HuH-7.5 (cell line): ENCODE measurements at places on chromosomes 2 and 18.

GRCh38 chr18:79988451-79989194, at the start of gene TXNL4A:
TSS of gene TXNL4A (minus strand) at chr18:79988563. CDS start at chr18:79988392, 171 bp downstream.
- DNase-seq: peak; percentile 67

DNA sequence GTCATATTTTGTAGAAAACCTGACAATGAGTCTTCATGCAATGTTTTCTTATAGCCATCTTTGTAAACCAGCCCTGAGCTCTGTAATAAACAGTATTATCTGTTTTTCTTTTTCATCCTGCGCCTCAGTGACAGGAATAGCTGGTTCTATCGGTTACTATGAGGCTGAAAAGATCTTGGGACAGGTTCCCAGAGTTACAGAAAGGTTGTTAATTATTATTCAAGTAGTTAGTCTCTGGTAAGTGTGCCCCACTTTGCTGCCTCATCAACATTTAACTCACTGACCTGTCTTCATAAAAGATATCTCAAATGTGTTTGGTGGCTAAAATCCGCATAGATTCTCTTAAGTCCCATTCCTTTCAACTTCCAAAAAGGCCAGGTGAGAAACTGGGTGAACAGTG, 18.6 kb downstream of the ACAA2 start:
- no peak for DNase-seq

GRCh38 chr18:25503567-25504081, 151.7 kb upstream of the ZNF521 start:
- DNase-seq: no peak

DNA sequence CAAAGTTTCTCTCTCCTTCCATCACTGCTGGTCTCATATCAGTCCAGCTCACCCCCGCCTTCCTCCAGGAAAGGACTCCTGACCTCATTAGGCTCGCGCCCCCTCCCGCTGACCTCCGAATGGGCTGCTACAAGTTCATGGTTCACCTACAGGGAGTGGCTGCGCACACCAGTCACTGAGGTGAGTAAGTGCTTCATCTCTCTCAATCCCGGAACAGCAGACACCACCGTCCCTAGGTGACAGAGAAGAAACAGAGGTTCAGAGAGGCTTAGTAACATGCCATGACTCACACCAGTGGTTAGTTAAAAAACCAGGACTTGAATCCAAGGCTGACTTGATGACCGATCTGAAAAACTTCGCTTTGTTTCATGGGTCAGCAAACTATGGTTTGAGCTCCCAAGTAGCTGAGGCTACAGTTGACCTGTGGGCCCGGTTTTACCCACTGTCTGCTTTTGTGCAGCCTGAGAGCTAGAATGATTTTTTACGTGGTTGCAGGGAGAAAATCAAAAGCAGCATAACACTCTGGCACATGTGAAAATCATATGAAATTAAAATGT, 42.0 kb downstream of the ZFP36L2 start:
- no peak for DNase-seq

DNA sequence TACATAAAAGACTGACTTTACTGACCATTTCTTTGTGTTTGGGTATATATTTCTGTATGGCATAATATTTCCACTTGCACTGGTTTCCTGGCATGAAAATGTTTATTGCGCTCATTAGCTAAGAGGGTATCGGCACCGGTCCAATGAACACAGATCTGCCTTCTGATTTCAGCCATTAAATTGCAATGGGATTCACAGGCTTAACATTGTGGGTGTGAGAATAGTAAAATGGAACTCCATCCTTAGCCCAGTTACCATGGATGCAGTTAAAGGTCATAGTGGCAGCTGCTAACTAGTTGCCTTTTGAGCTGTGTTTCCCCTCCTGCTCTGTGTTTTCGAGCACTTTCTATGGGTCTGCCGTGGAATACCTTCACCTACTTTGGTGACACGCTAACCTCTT, 352.6 kb upstream of the POU3F3 start:
- DNase-seq: no peak

GRCh38 chr2:172928756-172929155, 146.9 kb upstream of the MAP3K20 start:
- no peak for DNase-seq

DNA sequence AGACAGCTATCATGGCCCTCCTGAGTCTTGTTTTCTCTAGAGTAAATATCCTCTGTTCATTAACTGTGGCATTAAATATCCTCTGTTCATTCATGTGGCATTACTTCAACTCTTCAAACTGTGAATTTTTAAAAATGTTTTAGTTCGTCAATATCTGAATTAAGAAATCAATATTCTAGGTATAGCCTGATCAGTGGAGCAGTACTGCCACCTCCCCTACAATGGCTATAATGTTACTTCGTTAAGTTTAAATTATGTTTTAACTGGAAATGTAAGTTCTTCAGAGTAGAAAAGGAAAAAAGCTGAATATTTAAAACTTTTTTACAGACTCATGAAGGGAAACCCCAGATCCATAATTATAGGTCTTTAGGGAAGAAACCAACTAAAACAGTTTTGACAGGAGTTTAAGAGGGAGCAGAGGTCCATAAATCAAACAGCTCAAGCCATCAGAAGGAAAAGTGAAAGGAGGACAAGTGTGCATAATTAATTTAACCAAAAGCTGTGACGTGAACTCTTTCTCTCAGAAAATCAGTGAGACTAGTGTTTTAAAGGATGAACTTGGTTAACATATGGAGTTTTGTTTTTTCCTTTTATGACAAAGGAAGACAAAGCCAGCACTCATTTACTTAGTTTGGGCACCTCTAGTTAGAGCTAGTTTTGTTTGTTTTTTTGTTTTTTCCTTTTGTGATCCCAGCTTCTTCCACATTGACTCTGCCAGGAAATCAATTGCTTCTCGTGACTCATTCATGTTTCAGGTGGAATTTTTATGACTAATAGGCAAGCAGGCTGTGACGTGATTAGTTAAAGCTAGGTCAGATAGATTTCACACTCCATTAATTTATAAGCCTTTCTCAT, 44.9 kb downstream of the RBBP8 start:
- no peak for DNase-seq

DNA sequence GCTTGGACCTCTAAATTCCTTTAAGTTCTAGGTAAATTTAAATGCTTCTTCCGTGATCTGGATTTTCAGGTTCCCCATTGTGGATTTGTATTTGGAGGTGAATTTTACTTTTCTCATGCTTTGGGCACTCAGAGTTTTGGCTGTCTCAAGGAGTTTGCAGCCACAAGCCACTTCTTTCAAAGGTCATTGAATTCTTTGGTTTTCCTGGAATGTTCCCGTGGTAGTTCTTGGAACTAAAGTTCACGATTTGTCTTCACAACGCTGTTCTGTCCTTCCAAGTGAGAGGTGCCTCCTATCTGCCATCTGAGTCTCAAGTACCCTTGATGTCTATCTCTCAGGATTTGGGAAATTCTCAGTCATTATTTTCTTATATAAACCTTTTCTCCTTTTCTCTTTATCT, 1438.7 kb upstream of the ZEB2 start:
- no peak for DNase-seq

DNA sequence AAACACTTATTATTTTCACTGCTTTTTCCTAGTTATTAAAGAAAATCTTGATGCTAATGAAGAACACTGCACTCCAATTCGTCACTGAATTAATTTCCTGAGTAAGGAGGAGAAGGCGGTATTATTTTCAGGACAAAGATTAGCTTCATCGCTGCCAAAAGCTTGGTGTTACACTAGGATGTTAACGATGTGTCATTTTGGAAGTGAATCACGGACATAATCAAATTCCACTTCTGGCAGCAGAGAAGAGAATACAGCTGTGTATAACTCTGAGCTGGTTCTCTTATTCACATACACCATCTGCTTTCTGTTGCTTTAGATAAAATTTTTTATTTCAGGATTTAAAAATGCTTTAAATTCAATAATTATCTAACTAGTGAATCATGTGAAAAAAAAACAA, 74.1 kb downstream of the SCG2 start:
- DNase-seq: no peak

GRCh38 chr2:96913398-96914202, 43.7 kb upstream of the SEMA4C start:
- DNase-seq: no peak

DNA sequence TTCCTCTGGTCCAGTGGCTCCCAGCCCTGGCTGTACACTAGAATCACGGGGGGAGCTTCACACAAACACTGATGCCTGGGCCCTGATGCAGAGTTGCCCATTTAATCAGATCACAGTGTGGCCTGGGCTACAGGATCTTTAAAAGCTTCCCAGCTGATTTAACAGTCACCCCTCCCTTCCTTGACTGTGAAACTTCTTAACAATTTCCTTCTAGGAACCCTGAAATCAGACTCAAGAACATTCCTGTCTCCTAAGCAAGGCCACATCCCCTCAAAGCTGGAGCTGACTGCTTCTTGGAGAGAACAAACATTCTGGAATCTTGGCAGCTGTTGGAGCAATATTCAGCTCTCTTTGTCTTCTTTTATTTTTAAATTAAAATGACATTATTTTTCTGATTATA, 88.7 kb downstream of the ADD2 start:
- no peak for DNase-seq

GRCh38 chr2:217337771-217338170, 477.9 kb upstream of the TNP1 start:
- no peak for DNase-seq

GRCh38 chr2:71934595-71935261, 212.9 kb downstream of the CYP26B1 start:
- no peak for DNase-seq

DNA sequence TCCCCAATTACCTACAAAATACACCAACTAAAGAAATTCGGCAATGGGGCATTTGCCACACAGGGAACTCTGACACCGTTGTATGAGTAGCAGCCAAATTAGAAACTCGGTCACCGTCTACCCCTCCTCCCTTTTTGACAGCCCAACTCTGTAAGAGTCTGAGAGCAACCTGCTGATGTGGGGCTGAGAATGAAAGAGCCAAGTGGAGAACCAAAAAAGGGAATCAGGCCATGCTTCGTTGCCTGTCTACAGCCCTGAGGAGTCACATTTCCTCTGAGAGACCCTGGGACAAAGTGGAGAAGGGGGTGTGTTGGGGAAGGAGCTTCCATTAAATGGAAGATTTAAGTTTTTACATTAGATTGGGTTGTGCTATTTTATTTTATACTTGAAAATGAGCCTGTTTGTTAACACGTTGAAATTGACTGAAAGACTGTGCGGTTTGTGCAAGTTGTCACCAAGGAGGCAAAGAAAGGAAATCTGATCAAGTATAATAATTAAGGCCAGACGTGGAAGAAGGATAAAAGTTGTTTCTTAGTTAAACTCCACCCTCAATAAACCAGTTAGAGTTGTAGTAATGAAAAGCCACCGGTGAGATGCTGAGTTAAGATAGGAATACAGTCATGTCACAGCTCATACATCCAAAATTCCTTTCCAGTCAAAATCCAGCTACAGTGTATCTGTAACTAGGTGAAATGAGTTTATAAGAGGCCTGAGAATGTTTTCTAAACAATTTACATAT, 131.7 kb upstream of the CREB1 start:
- DNase-seq: no peak

- DNase-seq: no peak
Observed at GRCh38 chr2:224885836-224886547, 156.3 kb downstream of the DOCK10 start.

GRCh38 chr2:3626812-3627499, 31.0 kb upstream of the ALLC start:
- no peak for DNase-seq

- DNase-seq: no peak
Observed at GRCh38 chr2:143604566-143604959, 475.3 kb downstream of the ARHGAP15 start.

- no peak for DNase-seq
Observed at GRCh38 chr2:197286805-197287595, 23.6 kb downstream of the ANKRD44 start.

GRCh38 chr2:31170071-31170698, 31.9 kb upstream of the GALNT14 start:
- peak; percentile 59 for DNase-seq

DNA sequence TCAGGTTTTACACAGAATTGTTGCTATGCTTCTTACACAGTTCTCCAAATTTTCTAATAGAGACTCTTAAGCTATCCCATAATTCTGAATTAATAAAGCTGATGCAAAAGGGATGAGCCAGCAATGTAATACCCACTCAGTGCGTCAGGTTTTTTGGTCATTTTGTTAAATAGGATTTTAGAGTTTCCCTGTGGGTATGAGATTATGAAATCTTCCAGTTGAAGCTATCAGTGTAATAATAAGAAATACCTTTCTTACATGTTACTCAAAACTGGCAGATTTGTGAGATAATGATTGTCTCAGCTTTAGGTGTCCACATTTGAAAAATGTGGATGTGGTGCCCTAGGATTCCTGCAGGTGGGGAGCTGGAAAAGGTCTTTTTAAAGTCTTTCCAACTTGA, 44.5 kb downstream of the SOCS6 start:
- no peak for DNase-seq

- DNase-seq: no peak
Observed at GRCh38 chr2:36464006-36464721, 108.6 kb downstream of the CRIM1 start.

GRCh38 chr2:27566628-27567027, 16.2 kb upstream of the ZNF512 start:
- no peak for DNase-seq

- no peak for DNase-seq
Observed at GRCh38 chr2:172282944-172283343, 144.4 kb upstream of the ITGA6 start.

DNA sequence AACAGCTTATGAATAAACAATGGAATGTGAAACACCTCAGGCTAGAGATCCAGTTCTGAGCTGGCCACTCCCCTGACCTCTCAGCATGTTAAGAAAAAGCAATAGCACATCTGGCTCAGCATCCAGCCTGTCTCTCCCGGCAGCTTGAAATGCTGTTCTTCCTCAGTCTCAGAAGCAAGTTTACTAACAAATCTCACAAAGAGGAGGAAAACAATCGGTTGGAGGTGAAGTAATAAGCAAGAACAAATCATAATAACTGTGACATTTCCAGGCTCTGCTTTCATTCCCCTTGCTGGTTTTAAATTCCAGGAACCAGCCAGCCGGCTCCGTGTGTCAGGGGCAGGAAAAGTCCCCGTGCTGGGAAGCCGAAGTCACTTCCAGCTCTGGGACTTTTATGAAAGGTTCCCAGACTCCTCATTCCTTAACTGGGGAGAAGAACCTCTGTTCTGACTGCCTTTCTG, 133.9 kb upstream of the ARL4C start:
- no peak for DNase-seq
